ENCODE measurements at places on chromosomes 5 and 9.
A peak's percentile ranks its signal among the peaks of the same experiment; 100 is the strongest.

DNA sequence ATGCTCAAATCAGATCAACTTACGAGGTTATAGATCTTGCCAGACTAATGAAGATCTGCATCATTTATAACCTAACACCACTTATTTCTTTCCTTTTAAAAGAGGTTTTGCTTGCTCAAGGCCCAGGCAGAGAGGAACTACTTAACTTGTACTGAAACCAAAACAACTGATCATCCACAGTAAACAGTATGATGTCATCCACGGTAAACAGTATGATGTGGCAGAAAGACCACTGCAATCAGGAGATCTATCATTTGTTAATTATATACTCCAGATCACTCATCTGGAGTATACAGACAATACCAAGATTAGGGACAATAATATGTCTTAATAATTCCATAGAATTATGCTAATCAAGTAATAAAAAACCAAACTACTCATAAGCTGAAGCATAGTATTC is 116.8 kb downstream of the ADAMTS6 start:
- no peak for DNase-seq

DNA sequence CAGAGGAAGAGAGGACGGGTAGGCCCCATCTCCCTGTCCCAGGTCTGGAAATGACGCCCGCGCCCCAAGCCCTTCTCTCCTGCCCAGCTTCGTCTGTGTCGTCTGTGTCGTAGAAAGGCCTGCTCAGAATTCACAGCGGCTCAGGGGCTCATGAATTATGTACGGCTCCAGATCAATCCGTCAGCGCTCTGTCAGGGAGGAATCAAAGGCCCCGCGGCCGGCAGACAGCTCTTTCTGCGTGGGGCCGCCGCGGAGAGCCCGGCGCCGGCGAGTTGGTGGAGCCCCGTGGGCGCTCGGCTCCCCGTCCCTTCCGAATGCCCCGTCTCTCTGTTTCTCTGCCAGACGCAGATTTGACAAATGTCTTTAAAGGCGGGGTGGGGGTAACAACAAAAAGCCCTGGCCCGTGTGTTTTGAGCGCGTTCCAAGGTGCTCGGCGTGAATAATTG is 83.8 kb upstream of the RAPGEF1 start:
- no peak for DNase-seq

DNA sequence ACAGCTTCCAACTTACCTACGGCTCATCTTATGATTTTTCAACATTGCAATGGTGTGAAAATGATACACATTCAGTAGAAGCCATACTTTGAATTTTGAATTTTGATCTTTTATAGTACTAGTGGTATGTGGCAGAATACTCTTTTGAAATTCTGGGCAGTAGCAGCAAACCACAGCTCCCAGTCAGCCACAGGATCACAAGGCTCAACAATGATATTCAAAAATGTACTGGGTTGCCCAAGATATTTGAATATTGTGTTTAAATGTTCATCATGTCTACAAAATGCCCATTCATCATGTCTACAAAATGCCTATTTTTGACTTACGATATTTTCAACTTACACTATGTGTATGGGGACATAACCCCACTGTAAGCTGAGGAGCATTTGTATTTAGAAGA is 81.3 kb upstream of the PRR16 start:
- peak; percentile 35 for DNase-seq

GRCh38 chr9:14288433-14288832 is 25.5 kb downstream of the NFIB start:
- DNase-seq = no peak

GRCh38 chr5:60184606-60185005 is 291.1 kb upstream of the PDE4D start:
- DNase-seq = no peak

- no peak for DNase-seq
Observed at GRCh38 chr5:133821311-133821741, 147.1 kb downstream of the C5orf15 start.

GRCh38 chr9:237141-237857 is 22.6 kb downstream of the DOCK8 start:
- DNase-seq = peak; percentile 85

DNA sequence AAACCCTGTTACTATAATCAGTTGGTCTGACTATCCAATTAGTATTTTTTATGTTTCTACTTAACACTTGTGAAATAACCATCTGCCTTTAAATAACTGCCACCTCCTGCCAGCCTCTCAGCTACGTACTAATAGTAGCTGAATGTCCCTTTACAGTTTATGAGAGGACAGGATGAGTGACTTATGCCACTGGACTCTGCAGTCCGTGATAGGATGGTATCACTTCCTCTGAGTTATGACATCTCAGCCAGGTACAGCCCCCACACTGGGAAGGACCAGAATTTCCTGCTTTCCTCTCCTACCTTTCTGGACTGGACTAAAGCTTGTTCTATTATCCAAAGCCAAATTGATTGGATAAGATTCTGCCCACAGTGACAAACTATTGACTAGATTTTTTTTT is 102.9 kb downstream of the ZFAND5 start:
- DNase-seq = no peak

DNA sequence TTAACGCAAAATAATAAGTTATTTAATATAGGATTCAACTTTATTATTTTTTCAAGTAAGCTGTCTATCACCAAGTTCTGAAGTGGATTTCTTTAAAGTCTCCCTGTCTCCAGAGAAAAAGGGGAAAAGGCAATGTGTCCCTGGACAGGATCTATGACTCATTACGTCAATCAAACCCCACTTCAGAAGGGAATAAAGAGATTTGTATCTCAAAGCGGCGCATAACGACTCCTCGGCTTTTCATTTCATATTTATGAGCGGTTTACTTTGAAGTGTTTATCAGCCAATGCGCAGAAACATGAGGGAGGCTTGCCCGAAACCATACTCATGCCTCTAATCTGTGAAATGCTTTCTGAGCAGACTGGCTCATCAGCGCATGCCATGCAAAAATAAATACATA is 938.6 kb upstream of the WWC1 start:
- no peak for DNase-seq

GRCh38 chr5:14809369-14810155 is 62.0 kb downstream of the ANKH start:
- peak; percentile 94 for DNase-seq

Measured in hematopoietic multipotent progenitor cell treated with erythropoietin and hydrocortisone succinate and interleukin-3 and kit ligand, for 4 days (in vitro differentiated cells).